NCI-H524 treated with DMSO at 0.1 percent for 48 hours (cell line): ENCODE measurements at places on chromosomes 7 and 10.

DNA sequence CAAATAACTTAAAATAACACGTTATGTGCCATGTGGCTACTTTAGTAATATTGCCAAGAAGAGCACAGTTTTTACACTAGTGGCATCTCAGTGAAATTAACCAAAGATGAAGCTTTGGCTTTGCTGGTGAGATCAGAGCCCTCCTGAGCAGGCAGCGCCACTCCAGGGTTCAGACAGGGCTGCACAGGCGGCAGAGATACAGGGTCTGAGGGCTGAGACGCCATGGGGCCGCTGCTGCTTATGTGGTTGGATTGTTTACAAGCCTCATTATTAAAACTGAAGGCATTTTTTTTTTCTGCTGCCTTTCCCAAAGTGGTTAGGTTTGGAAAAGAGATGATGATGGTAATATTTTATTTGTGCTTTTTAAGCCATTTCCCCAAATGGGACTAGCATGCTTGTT, 68.8 kb upstream of the DNAJB6 start:
- DNase-seq = no peak

DNA sequence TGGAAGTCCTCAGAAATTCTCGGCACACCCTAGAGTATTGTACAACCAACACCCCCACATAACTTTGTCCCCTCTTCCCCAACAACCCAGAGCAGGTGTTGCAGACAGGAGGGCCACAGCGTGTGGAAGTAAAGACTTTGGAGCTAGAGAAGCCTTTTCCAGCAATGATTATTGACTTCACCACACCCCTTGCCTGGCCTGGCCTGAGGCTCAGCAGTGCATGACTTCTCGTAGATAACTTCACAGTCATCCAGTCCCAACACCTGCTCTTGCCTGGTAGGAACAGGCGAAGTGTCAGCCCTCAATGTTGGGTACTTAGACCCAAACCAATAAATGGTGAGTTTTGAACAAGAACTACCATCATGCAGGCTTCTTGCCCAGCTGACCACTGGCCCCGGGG, 36.7 kb downstream of the GOT1 start:
- no peak for DNase-seq

DNA sequence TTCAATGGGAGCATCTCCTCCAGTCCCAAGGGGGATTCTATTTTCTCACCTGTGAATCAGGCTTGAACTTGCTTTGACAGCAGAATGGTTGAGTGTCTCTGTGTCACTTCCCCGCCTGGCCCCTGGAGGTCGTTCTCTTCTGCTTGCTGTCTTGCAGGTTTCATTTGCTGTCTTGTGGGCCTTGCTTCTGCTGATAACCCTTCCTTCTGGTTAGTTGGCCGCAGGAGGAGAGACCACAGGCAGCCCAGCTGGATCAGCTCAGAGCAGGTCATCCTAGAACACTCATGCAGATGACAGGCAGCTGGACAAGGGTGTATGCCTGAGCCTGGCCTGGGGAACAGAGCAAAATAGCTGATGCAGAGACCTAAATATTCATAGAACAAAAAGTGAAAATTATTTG, 344.2 kb upstream of the ADARB2 start:
- no peak for DNase-seq

DNA sequence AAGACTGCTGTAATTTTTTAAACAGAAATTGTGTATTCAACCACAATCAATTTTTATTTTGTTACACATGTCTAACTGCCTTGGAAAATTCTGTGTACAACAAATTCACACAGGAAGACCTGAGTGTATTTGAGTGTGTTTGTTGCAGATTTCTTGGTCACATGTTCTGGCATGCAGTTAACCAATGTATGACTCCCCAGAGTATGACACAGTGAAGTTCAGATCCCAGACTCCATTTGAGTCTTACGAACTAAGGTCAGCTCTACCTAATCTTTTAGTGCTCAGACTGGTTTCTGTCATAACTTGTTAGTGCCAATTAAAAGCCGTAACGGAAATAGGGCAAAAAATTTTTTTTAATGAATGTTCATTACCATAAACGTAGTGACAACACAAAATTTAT, 5.8 kb downstream of the GNAI1 start:
- no peak for DNase-seq

GRCh38 chr7:41576166-41576565, 126.7 kb downstream of the INHBA start:
- no peak for DNase-seq

GRCh38 chr7:159000859-159001435, 143.7 kb downstream of the VIPR2 start:
- no peak for DNase-seq

GRCh38 chr7:100212631-100213286, 7.0 kb upstream of the PVRIG start:
- no peak for DNase-seq

DNA sequence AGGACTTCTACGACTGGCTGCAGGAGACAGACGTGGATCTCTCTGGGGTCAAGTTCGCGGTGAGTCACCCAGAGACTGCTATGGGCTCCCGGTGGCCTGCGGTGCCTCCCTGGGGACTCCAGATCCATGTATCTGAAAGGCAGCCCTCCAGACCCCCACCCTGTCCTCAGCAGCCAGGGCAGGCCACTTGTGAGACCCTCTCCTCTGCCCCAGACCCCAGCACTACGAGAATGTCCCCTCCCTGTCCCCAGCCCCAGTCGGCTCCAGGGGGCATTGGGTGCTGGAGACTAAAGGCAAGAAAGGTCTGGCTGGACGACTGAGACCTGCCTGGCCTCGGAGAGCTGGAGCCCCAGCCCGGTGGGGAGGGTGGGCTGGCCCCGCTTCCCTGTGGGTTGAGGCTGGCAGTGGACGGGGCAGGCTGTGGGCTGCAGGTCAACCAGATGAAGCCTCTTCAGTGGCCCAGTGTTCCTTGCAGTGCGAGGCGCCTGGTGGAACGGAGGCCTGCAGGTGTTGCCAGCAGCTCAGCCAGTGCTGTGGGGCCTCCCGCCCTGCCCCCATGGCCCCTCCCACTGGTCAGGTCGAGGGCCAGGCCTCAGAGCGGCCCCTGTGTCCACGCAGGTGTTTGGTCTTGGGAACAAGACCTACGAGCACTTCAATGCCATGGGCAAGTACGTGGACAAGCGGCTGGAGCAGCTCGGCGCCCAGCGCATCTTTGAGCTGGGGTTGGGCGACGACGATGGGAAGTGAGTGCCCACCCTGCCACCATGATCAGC, 13.8 kb downstream of the TMEM120A start:
- no peak for DNase-seq

GRCh38 chr7:123455965-123456470, 78.4 kb downstream of the IQUB start:
- DNase-seq = no peak

- DNase-seq = no peak
Observed at GRCh38 chr10:119090968-119091367, 10.4 kb upstream of the EIF3A start.
